BJ (cell line): ENCODE measurements at places on chromosomes 4 and X.

GRCh38 chr4:121277194-121278105 lies 103.4 kb downstream of the QRFPR start:
- DNase-seq = no peak

DNA sequence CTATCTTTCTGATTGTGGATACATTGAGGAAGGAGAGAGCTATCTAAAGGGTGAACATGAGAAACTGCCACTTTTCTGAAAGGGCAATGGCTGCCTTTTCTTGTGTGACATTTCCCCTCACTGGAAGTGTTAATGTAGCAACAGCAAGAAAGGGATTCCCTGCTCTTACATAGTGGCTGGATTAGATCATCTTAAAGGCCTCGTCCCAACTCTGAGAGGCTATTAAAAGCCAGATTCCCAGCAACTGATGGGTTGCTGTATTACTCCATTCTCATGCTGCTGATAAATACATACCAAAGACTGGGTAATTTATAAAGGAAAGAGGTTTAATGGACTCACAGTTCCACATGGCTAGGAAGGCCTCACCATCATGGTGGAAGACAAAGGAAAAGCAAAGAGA lies 33.7 kb upstream of the ADH7 start:
- no peak for DNase-seq

DNA sequence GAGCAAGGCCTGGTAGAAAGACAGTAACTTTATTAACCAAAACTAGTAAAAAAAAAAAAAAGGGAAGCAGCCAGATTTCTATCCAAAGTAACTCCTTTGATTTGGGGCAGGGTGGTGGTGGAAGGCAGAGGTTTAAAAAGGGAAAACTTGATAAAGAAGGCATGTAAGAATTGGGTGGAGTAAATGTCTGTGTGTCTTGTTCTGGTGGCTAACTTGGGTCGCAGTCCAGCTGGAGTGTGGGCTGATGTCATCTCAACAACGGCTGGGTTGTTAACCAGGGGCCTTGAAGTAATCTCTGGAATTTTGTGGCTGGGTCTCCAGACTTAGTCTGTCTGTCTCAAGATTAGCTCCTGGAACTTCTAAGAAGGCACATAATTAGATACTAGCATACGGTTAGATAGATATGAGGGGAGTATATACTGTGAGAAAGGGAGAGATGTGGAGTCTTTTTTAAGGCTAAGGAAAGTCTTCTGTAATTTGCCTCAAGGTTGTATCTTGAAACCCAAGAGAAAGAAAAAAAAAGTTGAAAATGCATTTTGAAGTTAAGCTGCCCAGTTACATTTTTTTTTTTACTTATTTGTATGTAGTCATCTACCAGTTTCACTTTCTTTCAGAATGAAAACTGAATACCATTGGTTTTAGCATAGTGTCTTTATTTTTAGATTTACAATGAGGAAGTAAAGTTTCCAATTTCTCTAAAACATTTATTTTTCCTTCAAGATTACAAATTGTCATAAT lies 48.3 kb downstream of the MTHFD2L start:
- peak; percentile 4 for DNase-seq

GRCh38 chrX:133307637-133308498 lies 89.7 kb upstream of the TFDP3 start:
- no peak for DNase-seq

DNA sequence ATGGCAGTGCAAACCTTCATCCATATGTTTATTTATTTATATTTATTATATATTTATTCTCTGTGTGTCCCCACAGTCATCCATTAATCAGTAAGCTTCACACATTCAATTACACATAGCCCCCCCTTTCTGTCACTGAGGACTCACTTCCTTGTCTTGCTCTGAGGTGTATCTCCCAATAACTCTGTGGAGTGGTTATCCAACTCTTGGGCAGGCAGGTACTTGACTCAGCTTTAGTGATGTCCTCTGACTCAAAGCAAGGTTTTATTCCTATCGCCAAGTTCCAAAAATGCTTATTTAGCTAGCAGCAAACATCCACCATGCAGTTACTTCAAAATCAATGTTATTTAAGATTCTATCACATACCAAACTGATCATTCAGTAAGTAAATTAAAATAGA lies 25.2 kb upstream of the NDP start:
- DNase-seq = no peak

- no peak for DNase-seq
Observed at GRCh38 chr4:236028-236427, 69.2 kb downstream of the ZNF732 start.

DNA sequence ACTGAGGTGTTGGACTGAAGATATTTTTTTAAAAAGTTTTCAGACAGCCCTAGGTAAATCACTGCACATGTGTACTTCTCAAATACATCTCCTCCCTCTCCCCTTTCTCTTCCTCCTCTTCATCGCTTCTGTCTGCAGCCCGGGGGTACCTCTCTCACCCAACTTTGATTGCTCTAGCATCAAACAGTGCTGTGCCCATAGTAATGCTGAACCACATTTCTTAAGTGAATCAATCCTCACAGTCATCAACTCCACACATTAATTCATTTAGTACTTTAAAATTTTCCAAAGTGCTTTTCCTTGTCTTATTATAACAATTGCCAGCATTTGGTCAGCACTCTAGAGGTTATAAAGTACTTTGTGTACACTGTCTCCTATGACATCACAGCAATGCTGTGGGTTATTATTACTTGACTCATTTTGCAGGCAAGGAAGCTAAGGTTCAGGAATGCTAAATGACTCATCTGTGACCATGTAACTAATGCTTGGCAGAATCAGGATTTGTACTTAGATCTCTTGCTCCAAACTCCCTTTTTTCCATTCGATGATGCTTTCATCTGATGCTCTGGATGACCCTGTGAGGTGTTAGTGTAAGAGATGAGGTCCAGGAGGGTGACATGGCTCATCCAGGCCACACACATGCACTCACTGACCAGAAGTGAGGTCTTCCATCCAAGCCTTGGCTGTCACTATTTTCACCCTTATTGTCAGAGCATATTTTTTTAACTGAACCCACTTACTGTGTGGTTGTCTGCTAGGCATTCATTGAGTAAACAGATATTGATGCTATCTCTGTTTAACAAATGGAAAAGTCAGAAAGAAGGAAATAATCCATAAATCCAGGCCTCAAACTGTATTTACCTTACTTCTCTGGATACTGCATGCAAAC lies 58.8 kb downstream of the RHOH start:
- peak; percentile 86 for DNase-seq

DNA sequence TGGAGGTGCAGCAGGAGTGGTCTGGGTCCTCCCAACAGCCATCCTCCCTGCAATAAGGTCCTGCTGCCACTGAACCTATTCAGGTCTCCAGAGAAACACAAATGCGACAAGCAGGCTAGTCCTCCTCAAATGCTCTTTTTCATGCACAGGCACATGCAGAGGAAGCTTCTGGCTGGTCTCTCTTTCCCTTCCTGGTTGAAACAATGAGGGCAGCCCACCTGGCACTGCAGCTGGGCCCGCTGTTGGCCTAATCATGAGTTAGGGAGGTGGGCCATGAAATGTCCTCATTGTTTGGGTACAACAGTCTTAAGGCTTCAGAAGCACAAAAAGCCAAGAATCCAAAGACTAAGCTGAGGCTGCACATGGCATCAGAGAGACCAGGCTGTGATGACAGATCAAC lies 151.0 kb downstream of the SH3KBP1 start:
- DNase-seq = no peak

- DNase-seq = no peak
Observed at GRCh38 chrX:10420134-10420533, 200.3 kb downstream of the MID1 start.

DNA sequence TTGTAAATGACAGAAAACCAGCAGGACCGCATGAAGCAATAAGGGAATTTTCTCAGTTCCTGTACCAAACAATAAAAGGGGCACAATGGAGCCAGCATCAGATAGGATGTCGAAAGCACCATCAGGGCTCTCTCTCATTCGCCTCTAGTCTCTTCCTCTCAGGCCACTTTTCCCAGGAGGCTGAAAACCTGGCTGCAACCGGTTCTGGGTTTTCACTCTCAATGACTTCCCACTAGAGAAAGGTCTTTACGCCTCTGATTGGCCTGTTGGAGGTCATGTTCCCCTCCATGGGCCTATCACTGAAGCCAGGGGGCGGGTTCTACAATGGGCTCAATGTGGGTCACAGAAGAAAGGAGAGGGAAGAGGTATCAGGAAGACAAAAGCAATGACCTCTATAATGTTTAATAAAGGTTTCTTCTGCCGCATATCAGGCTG lies 29.3 kb downstream of the ZNF827 start:
- no peak for DNase-seq

GRCh38 chr4:1183985-1184773 lies 11.8 kb upstream of the SPON2 start:
- no peak for DNase-seq

DNA sequence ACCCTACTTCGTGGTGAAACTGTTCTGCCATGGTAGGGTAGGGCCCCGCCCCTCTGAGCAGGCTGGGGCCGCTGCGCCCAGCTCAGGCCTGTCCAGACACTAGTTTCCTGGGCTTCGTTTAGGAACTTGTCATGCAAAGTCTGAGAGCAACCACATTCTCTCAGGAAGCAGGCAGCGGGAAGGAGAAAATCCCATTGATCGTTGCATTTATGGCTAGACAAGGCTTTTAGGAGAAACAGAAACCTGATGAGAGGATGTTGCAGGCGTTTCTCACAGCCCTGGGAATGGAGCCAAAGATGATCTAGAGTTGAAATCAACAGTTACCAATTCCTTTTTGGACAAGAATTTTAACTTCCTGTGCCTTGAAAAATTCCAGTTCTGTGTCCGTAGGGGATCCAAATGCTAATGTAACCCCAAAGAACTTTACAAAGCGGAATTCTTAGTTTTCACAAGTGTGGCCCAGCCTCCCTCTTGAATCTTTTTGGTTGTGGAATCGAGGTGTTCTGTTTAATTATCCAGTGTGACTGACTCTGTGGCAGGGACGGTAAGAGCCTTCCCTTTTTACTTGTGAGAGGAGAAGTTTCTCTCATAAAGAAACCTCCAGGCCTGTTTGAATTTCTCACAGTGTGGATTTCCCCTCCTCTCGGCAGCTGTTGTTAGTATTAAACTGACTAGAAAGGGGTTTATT lies 4.5 kb upstream of the CXCL9 start:
- DNase-seq = peak; percentile 19

GRCh38 chr4:41644288-41644914 lies 104.1 kb downstream of the PHOX2B start:
- no peak for DNase-seq

DNA sequence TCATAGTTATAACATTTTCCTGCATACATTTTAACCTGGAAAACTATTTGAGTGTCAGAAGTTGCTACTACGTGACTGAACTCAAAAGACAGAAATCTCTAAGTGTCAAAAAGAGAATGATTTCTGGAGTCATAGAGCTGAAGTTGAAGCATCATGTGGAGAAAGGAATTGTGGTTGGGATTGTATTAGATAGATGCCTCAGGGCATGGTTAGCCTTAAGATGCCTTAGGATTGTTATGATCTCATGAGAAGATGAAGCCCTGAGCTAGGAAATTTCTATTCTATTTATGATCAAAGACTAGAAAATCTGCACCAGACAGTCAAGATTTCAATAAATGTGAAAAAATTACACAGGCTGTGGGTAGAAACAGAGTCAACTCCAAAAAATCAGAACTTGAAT lies 20.2 kb downstream of the EPGN start:
- DNase-seq = no peak

- DNase-seq = no peak
Observed at GRCh38 chr4:84631573-84631972, 48.6 kb downstream of the CDS1 start.

- DNase-seq = no peak
Observed at GRCh38 chr4:7324651-7325121, 110.0 kb downstream of the PSAPL1 start.

- DNase-seq = no peak
Observed at GRCh38 chrX:117543885-117544284, 572.7 kb downstream of the KLHL13 start.

DNA sequence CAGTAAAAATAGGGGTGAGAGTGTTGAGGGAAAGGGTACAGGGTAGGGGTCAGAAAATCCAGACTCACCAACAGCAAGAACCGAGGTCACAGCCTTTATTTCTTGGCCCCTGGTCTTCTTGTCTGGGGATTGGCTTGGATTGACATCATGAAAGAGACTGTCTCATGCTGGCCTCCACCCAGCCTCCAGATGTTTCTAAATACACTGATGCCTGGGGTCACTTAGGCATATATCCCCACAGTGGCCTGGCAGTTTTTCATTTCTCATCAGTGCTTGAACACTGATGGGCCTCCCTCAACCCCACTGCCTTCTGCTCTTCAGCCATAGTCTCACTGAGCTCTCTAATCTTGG lies 173.9 kb downstream of the RTL9 start:
- DNase-seq = no peak

- no peak for DNase-seq
Observed at GRCh38 chr4:77358315-77358928, 201.4 kb downstream of the CCNG2 start.

DNA sequence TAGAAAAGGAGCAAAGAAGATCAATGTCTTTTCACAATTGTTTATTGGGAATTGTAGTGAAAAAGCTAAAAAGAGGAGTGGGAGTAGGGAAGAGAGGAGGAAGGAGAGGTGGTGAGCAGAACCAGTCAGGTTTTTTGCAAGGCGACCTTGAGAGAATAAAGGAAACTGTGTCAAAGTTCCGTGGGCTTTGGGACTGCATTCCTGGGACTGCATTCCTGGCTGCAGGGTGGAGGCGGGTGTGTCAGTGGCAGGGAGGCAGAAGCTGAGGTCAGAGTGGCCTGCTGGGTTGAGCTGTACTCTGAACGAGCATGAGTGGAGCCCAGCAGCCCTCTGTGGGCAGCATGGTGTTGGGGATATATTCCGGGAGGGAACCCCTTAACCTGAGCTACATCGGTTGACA lies 66.8 kb upstream of the UCP1 start:
- DNase-seq = no peak

- DNase-seq = no peak
Observed at GRCh38 chr4:122845760-122846159, 19.1 kb downstream of the FGF2 start.

DNA sequence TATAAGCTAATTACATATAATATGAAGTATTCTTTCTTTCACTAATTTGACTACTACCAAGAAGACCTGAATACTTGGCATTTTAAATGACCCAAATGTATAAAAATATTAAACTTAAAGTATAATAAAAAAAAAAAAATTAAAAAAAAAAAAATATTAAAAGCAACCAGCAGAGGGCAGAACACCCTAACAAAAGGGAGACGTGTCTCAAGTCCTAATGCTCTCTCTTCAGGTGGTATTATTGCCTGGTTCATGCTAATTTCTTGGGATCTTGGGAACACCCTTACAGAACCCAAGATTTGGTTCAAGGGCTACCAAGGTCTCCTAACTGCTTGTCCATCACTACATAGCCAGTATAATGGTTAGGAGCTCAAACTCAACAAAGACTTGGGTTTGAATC lies 754.8 kb downstream of the RAB28 start:
- no peak for DNase-seq

DNA sequence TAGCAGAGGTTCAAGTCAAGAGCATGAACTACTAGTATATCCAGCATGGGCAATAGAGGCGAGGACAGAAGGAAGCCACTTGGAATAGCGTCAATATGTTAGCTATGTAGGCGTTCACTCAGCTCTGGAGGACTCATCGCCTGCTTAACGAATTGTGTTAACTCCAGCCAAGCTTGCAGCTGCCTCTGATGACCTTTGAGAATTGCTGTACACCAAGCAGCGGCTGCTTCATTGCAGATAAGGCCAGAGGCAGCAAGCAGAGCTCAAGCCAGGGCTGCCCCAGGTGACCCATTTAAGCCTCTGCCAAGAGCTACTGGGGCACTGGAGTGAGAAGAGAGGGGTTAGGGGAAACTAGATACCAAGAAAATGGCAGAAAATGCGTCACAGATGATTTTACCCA lies 160.2 kb upstream of the IGFBP7 start:
- no peak for DNase-seq

- DNase-seq = no peak
Observed at GRCh38 chrX:130213376-130213775, 41.6 kb downstream of the RAB33A start.

GRCh38 chr4:48706736-48707135 lies 73.3 kb downstream of the FRYL start:
- DNase-seq = no peak
